ENCODE measurements at places on chromosomes 6 and 20. TPM values are rescaled to one million over a fixed set of nuclear protein-coding genes. Genes with fewer than 3 reads are reported as not detected.

C6orf15 gene
- not detected for total RNA-seq

DAAM2 gene
- not detected for total RNA-seq

SLC26A8 gene
- 0.25 TPM for total RNA-seq

BAK1 gene
- 43.8 TPM for total RNA-seq

SYCP2L gene
- 0.39 TPM for total RNA-seq

GJA1 gene
- total RNA-seq, result 0.16 TPM

KHDC1L gene
- total RNA-seq, result not detected

SLC32A1 gene
- total RNA-seq, result not detected

CYP39A1 gene
- total RNA-seq, result not detected

CPNE5 gene
- total RNA-seq, result 3.0 TPM

MATN4 gene
- 1.4 TPM for total RNA-seq

CLPSL1 gene
- total RNA-seq, result not detected

GRCh38 chr6:43105538-43106222 lies 29.6 kb downstream of the PTK7 start:
- no peak for DNase-seq

- DNase-seq, result no peak
Measured at GRCh38 chr20:56098981-56099500, 93.7 kb upstream of the CBLN4 start.

GRCh38 chr20:52010541-52010940 lies 181.0 kb downstream of the ZFP64 start:
- no peak for DNase-seq

DNA sequence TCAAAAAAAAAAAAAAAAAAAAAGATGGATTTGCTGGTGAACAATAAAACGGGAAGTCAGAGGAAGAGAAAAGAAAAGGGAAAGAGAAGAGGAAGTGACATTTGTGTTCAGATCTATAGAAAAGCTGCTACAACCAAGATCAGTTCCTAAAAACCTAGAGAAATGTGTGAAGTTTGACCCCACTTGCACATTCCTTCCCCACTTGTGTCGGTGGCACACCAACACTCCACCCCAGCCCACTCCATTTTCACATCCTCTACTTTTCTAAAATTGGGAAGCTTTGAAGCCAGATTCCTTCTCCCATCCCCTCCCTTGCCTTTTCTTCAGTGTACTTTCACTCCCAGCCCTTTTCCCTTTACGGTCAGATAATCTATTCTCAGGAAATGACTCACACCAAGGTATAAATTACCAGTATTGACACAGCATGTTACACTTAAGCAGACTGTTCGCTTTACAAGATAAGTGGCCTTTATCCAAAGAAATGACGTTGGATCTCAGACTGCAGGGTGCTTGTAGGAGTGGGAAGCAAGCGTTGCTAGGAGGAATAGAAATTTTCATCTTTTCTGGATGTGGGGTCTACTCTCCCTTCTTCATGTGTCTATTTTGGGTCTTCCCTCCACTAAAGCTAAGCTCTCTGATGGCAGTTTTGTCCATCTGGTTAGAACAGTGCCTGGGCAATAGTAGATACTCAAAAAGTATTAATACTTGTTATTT lies 92.5 kb upstream of the ADGRF1 start:
- DNase-seq, result no peak

GRCh38 chr6:80316686-80317231 lies 210.3 kb downstream of the BCKDHB start:
- DNase-seq, result no peak

DNA sequence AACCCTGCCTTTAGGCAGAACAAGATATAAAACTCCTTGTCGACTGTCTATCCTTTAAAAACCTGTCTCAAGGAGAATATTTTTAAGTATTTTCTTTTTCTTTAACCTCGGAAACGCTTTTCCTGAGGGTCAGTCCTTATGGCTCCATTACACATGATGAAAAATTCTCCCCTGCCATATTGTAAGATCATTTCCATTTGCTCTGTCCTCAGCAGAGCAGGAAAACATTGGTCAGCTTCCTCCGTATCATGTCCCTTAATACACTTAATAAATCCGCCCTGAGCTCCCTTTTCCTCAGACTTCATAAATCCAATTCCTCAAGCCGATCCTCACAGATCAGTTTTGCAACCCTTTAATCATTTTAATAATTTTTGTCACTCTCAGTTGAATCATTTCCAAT lies 234.5 kb upstream of the AGPAT4 start:
- DNase-seq, result no peak

DNA sequence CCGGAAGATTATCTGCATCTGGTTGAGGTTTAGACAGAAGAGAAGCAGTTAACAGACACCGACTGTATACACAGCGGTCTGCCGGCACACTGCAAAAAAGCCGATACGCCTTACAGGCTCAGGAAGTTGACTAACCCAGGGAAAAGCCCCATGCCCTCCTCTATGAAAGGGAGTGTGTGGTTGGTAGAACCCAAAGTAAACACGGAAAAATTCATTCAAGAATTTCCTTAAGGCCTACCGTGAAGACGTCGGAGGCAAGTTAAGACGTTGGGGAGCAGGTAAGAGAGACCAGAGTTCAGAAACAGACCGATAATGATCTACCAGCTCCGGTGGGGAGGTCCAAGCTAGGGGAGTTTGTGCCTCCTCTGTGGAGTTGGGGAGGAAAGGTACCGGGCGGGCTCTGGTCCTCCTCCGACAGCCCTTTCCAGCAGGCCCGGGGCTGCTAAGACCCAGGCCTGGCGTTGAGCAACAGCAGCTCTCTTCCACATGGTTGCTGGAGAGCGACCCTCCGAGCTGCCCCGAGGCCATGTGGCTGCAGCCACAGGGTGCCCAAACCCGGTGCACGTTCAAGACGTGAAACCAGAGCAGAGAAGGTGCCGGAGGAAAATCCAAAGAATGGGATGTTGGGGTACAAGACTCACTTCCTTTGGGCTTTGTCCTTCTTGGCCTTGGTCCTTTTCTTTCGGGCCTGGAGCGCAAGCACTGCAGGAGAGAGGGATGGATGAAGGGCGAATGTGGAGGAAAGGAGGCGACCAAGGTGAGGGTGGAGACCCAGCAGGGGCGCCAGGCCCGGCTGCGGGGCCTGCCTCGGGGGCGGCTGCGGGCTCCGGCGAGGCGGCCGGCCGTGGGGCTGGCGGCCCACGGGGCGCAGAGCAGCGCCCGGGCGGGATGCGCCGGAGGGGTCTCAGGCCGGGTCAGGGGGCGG lies 809 bp downstream of the SRPK1 start:
- DNase-seq, result peak; percentile 70

DNA sequence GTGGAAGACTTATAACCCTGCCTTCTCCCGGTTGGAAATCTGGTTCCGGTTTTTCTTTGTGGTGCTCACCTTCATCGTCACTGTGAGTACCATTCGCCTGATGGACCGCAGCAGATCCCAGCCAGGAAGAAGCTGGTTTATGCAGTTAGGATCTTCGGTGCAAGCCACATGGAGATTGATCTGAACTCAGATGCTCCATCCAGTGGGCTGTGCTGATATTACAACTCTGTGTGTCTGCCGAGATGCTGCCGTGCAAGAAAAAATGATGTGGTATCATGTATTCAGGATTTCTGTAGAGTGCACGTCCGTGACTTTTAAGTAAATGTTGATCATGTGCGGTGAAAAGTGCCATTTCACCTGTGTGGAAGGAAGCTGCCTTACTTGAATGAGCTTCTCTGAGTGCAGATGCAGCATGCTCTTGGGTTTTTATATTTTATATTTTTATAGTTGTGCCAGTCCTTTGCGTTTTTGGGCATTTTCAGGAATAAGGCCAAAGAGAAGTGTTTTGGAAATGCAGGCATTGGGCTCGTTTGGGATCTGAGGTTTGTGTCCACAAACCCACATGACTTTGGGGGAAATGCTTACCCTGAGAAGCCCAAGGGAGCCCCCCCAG lies 39.2 kb downstream of the DYNLT1 start:
- no peak for DNase-seq

- no peak for DNase-seq
Measured at GRCh38 chr6:38566295-38567030, 73.3 kb downstream of the BTBD9 start.

DNA sequence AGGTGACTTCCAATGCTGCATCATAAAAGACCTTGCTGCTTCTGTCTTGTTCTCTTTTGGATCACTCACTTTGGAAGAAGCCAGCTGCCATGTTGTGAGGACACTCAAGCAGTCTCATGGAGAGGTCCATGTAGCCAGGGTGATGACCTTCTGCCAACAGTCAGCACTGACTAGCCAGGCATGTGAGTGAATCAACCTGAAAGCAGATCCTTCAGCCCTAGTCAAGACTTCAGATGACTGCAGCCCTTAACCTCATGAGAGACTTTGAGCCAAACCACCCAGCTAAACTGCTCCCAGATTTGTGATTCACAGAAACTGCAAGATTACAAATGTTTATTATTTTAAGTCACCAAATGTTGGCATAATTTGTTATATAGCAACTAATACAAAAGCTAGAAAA lies 86.0 kb upstream of the IYD start:
- no peak for DNase-seq

GRCh38 chr6:39118921-39119320 lies 3.9 kb upstream of the SAYSD1 start:
- no peak for DNase-seq

DNA sequence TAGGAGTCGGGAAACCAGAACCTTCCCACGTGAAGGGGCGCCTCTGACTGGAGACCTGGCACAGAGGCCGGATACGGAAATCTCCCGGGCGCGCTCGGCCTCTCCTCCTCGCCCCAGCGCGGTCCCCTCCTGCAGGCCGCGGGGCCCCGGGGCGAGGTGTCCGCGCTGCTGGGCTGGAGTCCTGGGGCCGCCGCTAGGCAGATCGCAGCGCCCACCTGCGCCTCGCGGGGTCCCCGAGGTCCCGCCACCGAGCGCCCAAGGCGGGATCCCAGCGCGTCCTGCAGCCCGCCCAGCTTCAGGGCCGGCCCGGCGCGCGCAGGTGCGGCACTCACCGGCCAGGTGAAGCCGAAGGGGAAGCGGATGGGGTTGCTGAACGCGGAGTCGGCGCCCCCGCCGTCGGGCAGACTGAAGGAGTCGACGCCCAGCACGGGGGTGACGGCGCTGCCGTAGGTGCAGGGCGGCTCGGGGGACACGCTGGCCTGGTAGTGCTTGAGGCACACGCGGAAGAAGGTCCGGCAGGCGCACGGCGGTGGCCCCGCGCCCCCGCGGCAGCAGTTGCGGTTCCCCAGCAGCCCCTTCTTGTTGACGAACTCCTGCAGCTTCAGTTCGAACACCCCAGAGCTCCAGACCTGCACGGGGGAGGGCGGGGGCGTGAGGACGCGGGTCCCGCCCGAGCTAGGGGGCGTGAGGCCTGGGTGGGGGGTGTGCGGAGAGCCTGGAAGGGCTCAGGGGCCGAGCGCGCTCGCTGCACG lies 1.5 kb downstream of the DLL1 start:
- DNase-seq, result no peak

GRCh38 chr20:1861347-1861976 lies 33.7 kb upstream of the SIRPA start:
- no peak for DNase-seq

DNA sequence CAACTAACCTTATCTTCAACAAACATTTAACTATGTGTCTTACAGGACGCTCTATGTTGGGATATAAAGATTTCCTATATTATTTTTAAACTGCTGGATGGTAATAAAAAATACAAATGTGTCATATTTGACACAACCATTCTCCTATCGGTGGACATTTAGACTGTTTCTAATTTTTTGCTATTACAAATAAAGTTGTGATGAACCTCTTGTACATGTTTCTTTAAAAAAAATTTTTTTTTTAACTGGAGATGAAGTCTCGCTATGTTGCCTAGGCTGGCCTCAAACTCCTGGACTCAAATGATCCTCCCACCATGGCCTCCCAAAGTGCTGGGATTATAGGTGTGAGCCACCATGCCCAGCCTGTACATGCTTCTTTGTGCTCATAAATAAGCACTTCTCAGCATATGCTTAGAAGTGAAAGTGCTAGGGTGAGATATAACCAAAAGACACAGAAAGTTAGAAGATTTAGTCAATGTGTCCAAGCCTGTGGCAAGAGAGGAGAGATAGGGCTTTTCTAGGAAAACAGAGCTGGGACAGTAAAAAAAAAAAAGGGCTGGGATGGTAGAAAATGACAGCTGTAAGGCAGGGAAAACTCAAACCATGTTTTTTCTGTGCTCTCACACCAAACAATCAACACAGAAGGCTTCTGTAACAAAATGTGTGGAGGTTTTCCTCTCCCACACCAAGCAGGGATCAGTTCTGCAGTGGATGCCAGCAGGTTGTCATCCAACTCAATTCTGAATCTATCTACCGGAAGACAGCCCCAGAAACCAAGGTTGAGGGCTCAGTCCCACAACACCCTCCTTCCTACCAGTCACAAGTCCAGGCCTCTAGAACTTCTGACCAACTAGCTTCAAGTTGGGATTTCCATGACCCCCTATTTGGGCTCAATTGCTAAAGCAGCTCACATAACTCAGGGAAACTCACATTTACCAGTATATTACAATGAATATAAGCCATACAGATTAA lies 70.0 kb upstream of the SMIM29 start:
- no peak for DNase-seq

GRCh38 chr6:14386668-14387067 lies 269.1 kb downstream of the CD83 start:
- no peak for DNase-seq

DNA sequence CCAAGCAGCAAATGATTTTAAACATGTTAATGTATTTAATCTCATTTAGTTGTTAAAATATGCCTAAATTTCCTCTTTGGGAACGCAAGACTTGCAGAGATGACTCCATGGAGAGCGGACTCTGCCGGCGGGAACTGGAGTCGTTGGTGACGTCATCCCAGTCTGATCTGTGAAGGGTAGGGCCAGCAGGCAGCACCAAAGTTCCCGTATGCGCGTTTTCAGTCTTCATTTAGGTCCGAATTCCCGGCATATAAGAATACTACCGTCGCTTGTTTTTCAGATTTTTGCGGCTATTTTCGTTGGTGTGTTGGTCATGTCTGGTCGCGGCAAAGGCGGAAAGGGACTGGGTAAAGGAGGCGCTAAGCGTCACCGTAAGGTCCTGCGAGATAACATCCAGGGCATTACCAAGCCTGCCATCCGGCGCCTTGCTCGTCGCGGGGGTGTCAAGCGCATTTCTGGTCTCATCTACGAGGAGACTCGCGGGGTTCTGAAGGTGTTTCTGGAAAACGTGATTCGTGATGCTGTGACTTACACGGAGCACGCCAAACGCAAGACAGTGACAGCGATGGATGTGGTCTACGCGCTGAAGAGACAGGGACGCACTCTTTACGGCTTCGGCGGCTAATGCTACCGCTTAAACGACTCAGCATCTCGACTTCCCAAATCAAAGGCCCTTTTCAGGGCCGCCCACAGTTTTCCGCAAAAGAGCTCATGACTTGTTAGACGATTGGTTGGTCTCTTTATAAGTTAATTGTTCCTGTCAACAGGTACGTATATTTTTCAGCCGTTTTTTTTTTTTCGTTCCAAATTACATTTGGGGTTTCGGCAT lies 117.3 kb downstream of the HFE start:
- peak; percentile 90 for DNase-seq

Data from activated naive CD4-positive, alpha-beta T cell treated with anti-CD3 and anti-CD28 coated beads, Interleukin-2, amount 50 U/mL, for 72 hours (primary cell).